PC-3 (cell line): ENCODE measurements at places on chromosomes 11 and 22.

DNA sequence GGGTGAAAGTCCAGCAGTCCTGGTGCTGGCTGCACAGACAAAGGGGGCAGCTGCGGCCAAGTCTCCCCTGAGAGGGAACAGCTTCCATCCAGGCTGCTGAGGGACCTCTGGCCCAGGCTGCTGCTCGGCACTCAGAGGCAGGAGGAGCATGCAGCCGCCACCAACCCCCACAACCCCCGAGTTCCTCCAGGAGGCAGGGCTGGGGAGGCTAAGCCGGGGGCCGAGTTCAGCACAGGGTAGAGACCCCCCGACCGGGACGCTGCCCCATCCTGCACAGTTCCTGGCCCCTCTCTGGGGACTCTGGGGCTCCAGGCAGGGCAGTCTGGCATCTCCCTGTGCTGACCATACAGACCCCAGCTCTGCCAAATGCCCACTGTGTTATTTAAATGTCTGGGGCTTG is 20.2 kb downstream of the IGSF9B start:
- DNase-seq, result no peak

GRCh38 chr11:29319210-29319609 is 697.6 kb downstream of the KCNA4 start:
- DNase-seq, result no peak

DNA sequence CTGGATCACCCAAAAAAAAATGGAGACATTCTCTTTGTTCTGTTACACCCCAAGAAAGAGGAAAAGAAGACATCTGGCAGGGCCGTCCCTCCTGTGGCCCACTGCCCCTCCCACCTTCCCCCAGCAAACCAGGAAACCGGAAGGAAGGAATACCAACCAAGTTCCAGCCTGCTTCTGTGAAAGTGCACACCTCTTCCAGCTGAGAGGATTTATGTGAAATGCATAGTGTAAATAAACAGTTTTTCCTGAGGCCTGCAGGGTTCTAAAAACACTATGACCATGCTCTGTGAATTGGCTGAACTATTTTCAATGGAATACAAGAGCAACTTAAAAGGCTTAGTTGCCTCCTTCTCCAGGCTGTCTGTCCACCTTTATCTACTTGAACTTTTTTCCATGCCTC is 50.0 kb upstream of the CHST1 start:
- no peak for DNase-seq

DNA sequence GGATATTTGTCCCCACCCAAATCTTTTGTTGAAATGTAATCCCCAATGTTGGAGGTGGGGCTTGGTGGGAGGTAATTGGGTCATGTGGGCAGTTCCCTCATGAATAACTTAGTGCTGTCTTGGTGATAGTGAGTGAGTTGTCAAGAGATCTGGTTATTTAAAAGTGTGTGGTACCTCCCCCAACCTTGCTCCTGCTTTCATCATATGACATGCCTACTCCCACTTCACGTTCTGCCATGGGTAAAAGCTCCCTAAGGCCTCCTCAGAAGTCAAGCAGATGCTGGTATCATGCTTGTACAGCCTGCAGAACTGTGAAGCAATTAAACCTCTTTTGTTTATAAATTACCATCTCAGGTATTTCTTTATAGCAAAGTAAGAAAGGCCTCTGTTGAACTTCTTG is 30.6 kb downstream of the AAMDC start:
- DNase-seq, result no peak

- DNase-seq, result no peak
These were observed 13.5 kb downstream of the NUMA1 start for GRCh38 chr11:72066855-72067254.

- DNase-seq, result peak; percentile 22
These were observed 624 bp upstream of the B4GALNT4 start for GRCh38 chr11:368414-369335.

- DNase-seq, result peak; percentile 32
These were observed 84.8 kb downstream of the MTNR1B start for GRCh38 chr11:93054279-93054678.

DNA sequence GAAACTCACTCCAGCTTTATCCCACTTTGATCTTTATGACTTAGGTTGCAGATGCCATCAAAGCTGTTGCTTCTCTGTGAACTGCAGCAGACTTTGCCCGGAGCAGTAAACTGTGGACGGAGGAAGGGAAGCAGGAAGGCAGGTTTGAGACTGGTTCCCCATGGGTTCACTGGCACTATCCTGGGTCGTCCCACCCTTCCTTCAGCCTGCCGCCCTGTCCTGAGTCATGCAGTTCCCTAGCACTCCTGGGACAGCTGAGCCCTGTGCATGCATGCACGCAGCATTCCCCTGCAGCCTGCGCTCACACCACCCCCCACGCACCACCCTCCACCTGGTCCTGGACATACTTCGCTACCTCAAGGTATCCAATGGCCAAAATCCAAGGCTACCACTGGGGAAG is 23.5 kb upstream of the P2RY2 start:
- DNase-seq, result peak; percentile 96

GRCh38 chr11:71489311-71490043 is 36.5 kb downstream of the NADSYN1 start:
- DNase-seq, result peak; percentile 15

- no peak for DNase-seq
These were observed 790.0 kb upstream of the KIRREL3 start for GRCh38 chr11:127790592-127790991.

GRCh38 chr11:115505175-115505574 is 960 bp upstream of the CADM1 start:
- no peak for DNase-seq

DNA sequence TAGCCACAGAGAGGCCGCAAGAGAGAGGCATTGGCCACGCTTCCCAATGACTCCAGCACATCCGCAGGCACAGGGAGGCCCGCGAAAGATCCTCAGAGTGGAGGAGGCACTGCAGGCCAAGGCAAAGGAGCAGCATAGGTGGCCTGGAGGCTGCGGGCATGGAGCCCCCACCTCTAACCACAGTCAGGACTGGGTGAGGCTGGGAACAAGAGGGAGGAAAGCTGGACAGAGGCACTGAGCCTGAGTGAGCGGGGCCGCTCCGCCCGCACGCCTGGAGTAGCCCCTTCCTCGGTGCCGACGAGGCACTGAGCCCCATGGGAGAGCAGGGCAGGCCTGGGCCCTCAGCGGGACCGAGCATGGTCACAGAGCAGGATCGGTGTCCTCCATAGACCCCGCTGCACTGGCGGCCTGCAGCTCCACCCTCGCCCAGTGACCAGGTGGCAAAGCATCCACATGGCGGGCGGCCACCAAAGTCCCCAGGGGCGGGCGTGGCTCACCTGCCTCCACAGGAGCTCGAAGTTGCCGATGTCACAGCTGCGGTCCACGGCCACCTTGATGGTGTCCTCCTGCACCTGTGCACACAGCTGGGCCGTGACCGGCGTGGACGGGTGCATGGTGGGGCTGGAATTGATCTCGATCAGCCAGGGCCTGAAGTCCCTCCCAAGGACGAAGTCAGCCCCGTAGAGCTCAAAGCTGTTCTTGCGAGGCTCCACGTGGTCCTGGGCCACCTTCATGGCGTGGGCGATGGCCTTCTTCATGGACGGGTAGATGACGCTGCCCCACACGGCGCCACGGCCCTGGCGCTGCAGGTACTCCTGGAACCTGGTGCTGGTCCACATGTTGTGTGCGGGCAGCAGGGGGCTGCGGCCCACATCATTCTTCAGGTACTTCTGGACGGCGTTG is 18.9 kb upstream of the IL17REL start:
- no peak for DNase-seq

- peak; percentile 49 for DNase-seq
These were observed 2.4 kb downstream of the SIDT2 start for GRCh38 chr11:117180661-117181585.

GRCh38 chr11:95241681-95242081 is 10.7 kb upstream of the SESN3 start:
- DNase-seq, result no peak

- peak; percentile 85 for DNase-seq
These were observed 52.9 kb downstream of the UVRAG start for GRCh38 chr11:75867778-75868374.

DNA sequence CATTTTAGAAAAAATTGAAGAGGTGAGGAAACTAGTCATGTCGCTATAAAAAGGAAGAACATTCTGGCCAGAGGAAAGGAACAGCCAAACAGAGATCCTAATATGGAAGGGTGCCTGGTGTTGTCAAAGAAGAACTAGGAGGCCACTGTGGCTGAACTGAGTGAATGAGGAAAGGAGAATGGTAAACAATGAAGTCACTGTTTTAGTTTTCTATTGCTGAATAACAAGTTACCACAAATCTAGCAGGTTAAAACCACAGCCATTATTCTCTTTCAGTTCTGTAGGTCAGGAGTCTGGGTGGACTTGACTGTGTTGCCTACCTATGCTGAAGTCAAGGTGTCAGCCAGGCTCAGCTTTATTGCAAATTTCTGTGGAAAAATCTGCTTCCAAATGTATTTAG is 549.3 kb upstream of the CCDC90B start:
- DNase-seq, result no peak

GRCh38 chr11:90221803-90222458 is 918 bp downstream of the CHORDC1 start:
- DNase-seq, result no peak

- no peak for DNase-seq
These were observed 23.4 kb upstream of the PACSIN2 start for GRCh38 chr22:43038325-43038724.

DNA sequence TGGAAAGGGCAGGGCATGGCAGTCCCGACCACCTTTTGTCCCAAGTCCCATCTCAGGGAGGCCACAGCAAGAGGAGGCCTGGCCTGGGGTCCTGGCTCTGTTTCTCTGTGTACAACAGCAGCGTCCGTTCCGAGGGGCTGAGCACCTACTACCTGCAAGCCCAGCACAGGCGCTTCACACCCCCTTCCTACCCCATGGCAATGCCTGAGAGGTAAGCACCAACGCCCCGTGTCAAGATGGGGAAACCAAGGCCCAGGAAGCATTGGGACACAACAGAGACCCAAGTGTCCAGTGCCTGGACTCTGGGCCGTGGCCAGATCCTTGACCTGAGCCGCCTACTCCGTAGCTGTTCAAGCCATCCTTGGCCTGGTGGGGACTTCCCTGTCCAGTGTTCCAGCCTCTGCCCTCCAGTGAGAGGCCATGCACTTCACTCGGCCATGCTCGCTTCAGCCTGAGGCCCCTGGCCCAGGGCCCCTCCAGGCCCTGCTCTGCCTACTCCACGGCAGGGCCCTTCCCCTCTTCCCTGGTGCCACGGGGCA is 14.3 kb upstream of the TCF20 start:
- DNase-seq, result no peak

- DNase-seq, result peak; percentile 50
These were observed 475 bp downstream of the MAPK12 start for GRCh38 chr22:50260801-50261614.

DNA sequence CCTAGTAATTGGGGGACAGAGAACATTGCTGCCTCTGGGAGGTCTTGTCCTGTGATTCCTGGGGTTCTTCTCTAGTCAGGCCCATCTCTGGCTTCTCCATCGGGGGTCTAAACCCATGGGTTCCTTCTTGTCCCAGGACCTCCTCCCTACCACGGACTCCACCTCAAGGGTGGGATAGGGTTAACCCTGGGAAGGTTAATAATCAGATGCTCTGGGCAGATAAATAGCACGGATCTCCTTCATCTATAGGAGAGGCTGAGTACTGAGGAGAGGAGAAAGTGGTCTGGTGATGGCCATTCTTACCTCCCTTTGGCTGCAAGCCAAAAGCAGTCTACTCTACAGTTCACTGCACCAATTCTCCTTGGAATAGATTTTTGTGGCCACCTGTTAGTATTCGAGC is 10.5 kb downstream of the HEPHL1 start:
- DNase-seq, result no peak

DNA sequence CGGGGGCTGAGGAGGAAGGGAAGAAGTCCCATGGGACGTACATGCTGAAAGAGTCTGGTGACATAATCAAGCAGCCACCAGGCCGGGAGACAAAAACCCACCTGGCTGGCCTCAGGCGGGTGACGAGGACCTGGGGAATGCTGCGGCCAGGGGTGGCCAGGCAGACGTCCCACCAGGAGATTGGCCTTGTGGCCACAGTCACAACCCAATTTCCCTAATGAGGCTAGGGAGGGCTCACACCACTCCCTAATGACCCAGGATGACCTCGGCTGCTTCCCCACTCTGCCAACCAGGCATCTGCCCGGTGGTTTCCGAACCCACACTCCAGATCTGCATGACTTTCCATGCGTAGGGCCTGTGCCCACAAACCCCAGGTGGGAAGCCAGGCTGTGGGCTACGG is 66.9 kb downstream of the SCUBE1 start:
- no peak for DNase-seq

DNA sequence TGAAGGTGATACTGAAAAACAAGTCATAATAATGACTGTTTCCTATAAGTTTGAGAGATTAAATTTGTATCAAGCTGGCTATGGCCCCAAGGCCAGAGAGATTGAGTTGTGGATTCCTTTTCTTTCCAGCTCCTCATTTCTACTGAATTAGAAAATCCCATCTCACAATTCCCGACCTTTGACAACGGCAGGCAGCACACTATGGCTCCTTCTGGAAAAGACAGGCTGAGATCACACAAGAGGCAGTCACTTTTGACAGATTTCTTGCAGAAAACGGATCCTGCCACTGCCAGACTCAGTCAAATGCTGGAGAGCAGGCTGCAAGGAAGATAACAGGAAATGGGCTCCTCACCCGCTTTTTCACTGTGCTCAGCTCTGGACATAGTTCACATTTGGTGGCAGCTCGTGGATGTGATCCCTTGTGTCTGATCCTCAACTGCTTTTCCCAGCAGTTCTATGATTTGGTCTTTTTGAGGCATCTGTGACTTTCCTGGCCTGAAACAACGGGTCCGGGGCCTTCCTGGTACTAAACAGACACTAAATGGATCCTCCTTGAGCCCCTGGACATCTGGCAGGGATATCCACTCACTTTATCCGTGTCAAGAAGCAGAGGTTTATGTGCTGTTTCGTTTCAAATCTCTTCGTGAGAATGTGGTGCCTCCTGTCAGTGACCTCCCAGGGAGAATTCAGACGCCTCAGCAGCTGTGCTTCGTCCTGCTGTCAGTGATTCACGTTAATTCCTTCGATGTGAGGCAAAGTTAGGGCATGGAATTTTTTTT is 26.1 kb upstream of the RTL6 start:
- no peak for DNase-seq

DNA sequence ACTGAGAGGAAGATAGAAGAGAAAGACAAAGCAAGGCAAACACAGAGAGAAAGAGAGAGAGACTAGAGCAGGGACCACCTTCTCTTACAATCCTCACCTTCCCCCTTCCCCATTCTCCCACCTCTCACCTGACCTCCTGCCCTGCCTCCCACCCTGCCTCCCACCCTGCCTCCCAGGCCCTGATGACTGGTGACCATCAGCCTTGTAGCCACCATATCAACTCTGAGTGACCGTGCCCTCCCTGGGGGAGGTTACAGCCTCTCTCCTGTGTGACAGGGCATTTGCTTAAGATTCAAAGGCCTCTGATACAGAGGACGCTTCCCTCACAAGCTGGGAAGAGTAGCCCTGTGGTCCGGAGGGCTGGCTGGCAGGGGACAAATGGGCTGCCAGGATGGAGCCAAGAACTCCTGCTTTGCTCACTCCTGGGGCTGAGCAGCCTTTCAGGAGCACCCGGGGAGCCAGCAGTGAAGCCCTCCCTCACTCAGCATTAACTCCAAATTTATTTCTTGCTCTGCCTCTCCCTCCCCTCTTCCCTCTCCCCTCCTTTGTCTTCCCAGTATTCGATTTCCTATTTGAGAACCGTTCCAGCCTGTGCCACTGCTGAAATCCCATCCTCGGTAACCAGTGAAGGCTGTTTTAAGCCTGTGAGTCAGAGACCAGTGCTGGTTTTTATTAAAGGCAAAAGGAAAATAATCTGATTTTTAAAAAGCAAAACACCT is 125.2 kb upstream of the SYT13 start:
- DNase-seq, result no peak
